IPS DF 19.7 (cell line): ENCODE measurements at places on chromosomes 12 and 14.

- no peak for DNase-seq
Measured at GRCh38 chr14:92496191-92496857, 17.3 kb upstream of the RIN3 start.

GRCh38 chr14:72589652-72590051 lies 304.2 kb downstream of the DPF3 start:
- DNase-seq, result no peak

DNA sequence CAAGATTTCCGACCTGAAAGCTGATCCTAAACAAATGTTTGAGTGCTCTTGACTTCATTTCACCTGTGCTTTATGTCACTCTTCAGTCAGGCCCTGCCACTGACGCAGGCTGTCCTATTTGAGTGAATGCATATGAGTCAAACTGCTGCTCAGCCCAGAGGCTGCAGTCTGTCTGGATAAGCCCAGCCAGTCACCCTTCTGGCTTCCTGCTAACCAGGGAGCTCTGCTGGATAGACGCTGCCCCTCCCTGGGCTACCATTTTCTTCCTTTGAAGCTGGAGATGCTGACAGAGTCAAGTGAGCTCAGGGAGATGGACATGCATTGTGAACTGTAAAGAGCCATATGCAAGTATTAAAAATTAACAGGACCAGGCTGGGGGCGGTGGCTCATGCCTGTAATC lies 5.1 kb upstream of the TUNAR start:
- no peak for DNase-seq

DNA sequence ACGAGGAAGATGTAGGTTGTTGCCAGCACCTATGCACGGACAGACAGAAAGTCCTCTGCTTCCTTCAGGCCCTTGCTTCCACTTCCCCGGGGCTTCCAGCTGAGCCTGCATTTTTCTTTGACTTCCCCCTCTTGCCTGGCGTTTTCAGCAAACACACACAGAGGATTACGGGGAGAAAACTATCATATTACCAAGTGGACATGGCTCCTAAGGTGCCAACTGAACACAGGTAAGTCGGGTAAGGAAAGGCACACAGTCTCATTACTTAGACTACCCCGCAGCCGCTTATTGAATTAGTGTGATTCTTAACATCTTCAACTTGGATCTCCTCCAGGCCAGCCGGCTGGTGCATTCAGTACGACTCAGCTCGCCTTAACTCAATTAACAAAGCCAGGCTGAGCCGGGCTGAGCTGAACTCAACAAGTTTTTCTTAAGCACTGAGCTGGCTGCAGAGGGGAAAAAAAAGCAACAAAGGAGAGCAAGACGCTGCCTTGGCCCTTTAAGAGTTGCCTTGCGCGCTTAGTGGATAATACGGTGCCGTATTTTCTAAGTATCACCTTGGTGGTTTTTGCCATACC lies 19.2 kb upstream of the MAP1LC3B2 start:
- DNase-seq, result no peak

DNA sequence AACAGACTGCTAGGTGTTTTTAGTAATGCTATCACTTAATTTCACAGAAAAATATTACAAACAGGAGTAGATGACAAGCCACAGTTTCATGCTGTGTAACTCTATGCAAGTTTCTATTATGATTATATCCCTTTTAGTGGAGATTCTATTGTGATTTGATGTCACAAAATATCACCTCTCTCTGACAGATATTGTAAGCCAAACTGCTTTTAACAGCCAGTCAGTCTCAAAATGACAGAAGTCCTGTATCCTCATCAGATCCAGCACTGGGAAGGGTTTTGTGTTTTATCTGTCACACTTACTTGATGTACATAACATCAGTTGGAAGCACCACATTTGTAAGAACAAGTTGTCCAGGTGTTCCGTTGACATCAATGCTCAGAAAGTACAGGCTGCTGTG lies 164.8 kb downstream of the DERA start:
- no peak for DNase-seq

- no peak for DNase-seq
Measured at GRCh38 chr12:128387811-128388422, 120.9 kb downstream of the TMEM132C start.

DNA sequence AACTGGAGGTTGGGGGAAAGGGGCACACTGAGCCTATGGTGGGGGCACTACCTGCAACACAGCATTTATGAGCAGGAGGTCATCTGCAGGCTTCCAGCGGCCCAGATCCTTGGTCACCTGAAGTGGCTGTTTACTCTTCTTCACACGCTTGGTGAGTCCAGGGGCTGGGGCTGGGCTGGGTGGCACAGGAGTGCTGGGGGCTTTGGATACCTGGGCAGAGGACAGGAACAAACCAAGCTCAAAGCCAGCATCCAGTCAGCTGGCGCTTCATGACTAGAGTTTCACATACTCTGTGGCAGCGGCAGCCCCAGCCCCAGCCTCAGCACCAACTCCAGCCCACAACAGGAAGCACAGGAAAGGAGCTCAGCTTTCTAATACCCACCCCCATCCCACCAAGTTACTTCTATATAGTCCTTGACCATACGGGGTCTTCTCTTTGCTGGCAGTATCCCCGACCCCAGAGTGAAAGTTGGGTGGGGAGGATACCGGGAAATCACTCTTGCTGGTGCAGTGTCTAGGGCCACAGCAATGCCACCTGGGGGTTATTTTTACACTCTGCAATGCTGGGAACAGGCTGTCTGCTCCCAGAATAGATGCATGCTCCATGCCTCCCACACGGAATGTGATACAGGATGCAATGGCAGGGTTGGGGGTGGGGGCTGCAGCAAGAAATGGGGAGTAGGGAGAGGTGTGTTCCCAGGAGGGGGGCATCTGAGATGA lies 3.1 kb downstream of the MCRS1 start:
- no peak for DNase-seq

DNA sequence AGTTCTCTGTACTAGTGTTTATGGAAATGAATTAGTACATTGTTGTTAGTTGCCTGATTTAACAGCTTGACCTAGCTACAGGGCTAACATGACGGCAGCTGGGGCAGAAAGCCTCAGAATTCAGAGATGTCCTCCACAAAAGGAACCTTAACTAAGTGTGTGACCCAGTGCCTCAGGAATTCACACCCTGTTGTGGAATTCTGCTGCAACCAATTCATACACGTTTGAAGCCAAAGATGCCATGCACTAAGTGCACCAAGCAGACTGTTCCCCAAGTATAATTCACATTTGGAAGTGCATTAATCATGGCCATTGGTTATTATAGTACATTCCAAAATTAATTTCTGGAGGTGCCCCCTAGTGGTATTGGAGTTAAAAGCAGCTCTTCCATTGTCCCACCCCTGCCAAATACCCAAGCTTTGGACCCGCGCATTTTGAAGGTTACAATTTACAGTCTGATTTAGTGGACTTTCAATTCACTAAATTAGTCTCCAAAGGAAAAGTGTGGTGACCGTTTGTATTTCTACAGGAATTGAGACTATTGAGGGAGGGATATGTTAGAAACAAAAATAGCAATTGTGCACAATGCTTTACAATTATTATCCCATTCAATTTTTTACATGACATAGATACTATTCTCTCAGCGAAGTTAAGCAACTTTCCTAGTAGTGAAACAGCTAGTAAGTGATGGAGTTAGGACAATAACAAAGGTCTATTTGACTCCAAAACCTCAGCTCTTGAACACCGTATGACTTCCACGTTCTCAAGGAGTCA lies 85.9 kb downstream of the PAX9 start:
- DNase-seq, result no peak

- no peak for DNase-seq
Measured at GRCh38 chr12:82723093-82723492, 36.4 kb downstream of the TMTC2 start.

GRCh38 chr14:73567951-73568885 lies 795 bp upstream of the ACOT2 start:
- DNase-seq, result no peak

DNA sequence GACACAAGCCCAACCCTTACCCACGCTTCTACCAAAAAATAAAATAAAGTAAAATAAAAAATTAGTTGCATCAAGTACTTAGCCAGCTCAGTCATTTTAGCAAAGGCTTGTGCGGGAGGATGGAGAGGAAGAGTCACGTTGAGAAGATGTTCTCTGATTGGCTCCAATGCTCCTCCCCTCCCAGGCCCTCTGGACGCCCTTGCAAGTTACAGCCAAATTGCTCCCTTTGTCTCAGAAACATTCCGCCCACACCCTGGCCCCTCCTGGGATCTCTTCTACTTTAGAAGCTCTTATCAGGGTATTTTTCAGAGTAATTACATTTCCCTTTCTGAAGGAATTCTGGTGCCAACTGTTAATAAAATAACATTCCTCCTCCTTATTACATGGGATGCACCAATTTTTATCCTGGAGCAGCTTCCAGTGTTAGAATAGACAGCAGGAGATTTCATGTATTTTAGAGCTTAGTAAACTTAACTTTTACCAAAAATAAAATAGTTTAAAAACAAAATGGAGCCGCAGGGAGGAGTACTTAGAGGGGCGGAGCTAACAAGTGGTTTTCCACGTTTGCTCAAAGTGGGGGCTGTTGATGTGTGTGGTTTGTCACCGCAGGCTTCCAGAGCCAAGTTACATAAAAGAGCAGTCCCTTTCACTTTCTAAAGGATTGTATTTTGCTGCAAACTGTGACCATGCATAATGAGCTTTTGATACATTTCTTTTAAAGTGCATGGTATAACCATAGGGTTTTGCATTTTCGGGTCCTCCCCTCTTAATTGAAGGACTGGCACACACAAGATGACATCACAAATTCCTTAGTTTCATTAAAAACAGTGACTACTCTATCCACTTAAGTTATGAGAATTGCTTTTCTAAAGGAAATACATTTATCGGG lies 71.7 kb upstream of the RAP1B start:
- DNase-seq, result peak; percentile 60

- no peak for DNase-seq
Measured at GRCh38 chr14:104102282-104102914, 16.9 kb downstream of the ASPG start.

GRCh38 chr12:50401500-50402081 lies 906 bp downstream of the LARP4 start:
- no peak for DNase-seq

DNA sequence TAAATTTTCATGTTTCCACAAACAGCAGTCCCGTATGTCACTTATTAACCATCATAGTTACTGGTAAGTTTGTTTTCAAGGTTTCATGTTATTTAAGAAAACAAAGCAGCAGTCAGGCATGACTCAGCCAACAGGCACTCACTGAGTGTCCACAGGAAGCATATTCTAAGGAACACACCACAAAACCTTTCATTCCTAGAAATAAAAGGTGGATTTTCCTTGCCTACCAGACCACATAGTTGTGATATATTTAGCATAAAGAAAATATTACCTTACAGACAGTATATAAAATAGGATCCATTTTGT lies 143.3 kb upstream of the AVPR1A start:
- no peak for DNase-seq

GRCh38 chr12:67826946-67827720 lies 162.1 kb upstream of the IFNG-AS1 start:
- no peak for DNase-seq

- DNase-seq, result no peak
Measured at GRCh38 chr12:29282031-29282816, 98.7 kb downstream of the ERGIC2 start.

DNA sequence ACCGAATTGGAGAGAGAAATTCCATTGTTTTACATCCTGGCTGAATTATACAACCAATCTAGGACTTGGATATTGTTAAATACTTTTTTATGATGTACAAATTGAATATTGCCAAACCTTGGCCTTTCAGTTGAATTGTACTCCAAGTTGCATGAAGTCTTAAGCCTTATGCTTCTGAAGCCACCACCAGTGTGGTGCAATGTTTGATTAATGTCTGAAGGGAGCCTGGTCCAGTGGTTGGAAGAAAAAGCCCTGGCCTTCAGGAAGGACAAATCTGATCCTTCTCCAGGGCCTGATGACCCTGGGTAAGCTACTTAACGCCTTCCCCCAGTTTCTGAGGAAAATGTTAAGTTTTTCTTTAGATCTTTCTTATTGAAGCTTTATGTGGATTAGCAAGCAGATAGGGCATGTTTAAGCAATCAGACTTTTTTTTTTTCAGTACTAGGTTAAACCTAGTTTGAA lies 72.0 kb downstream of the PAPOLA start:
- DNase-seq, result no peak

DNA sequence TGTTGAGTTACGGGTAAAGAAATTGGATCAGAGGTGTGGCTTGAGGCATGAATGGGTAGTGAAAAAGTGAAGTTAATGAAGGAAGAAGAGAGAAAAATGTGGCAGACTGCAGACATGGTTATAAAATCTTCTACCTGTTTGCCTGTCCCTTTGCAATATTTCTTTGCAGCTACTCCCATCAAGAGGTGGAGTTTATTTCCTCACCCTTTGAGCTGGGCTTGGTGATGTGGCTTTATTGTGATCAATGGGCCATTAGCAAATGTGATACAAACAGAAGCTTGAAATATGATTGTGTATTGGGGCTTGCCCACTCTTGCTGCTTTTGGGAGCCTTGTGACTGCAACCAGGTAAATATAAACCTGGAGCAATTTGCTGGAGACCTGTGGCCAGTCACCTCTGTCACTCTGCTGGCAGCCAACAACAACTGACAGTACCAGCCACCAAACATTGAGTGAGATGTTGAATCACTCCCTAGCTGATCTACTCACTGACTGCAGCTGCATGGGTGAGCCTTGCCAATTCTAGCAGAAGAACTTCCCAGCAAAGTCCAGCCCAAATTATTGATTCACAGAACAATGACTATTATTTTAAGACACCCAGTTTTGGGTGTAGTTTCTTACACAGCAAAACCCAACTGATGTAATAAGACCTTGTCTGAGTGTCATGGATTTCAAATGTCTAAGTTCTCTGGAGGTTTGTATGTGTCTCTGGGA lies 151.0 kb upstream of the ATP2B1 start:
- DNase-seq, result no peak

GRCh38 chr12:44507461-44507860 lies 368.7 kb downstream of the NELL2 start:
- DNase-seq, result no peak

DNA sequence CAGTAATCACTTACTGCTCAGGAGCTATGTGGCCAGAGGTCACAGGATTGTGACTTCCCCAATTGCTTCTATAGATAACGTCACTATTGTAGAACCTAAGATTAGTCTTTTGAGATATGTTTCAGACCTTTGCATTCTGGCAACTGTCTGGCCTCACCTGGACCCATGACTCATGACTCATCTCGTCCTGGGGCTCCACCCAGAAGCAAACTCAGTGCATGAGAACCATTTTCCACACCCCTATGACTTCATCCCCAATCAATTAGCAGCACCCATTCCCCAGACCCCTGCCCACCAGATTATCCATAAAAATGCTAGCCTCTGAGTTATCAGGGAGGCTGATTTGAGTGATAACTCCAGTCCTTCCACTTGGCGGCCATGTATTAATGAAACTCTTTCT lies 186.9 kb downstream of the EMP1 start:
- DNase-seq, result no peak

DNA sequence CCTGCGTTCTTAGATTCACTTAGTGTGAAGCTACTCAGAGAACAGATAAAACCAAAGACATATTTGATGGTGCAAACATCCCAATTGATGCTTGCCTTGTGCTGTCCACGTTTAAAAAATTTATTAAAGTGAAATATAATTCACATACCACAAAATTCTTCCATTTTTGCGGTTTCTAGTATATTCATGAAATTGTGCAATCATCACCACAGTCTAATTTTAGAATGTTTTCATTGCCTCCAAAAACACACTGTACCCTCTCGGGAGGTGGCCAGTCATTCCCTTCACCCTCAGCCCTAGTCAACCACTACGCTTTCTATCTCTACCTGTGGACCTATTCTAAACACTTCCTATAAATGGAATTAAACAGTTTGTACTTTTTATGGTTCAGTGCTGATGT lies 1109.2 kb downstream of the FLRT2 start:
- no peak for DNase-seq

GRCh38 chr12:114682785-114683708 lies 928 bp downstream of the TBX3 start:
- no peak for DNase-seq
